Stimulated activated CD4-positive, alpha-beta T cell treated with anti-CD3 and anti-CD28 coated beads, Interleukin-1b, Interleukin-23, amount 100 ng/mL, for 1 hour (primary cell): ENCODE measurements at places on chromosomes 7 and 10.

DNA sequence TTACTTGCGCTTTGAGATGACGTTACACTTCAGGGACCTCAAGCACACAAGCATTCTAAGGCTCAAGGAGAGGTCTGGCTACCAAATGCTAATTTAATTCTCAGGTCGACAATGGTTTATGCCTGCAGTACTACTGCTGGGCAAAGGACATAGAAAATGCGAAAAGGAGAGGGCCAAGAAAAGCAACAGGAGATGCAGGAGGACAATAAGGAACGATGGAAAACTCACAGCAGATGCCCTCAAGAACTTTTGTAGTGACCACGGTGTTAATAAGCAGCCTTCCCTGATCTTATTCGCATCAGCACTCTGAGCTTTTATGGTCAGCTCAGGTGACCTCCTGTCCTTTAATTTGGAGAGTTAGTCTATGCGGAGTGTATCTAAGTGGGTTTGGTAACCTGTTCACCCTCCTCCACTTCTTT is 146.3 kb downstream of the GPR85 start:
- DNase-seq, result no peak

DNA sequence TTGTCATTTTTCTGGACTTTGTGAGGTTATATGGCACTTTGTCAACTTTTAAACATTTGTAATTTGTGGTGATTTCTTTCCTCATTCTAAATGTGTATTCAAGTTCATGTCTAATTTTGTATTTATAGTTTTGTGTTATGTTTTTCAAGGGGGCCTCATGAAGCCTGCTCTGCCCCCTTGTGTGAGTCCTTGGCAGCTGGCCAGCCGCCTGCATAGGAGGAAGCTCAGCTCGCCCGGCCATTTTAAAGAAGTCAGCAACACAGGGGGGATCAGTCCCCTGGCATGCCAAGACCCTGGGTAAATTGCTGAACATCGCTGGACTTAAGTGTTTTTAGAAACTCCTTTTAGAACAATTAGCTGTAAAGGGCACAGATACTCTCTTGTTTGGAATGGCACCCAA is 123.0 kb downstream of the ANLN start:
- DNase-seq, result no peak

DNA sequence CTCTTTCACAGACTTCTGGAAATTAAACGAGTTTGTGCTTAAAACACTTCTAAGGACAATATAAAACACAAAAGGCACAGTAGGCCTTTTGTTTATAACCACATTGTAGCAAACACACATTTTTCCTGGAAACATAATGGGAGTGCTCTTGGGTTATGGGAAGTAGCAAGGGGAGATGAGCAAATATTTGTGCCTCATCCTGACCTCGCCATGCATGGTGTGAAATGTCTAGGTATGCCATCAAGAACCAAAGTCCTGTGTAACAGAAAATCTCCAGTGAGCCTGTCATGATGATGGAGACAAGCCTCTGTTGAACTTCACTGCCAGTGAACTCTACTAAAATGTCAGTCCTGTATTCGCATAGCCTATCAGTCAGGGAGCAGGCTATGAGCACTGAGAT is 1029.6 kb downstream of the LRMDA start:
- no peak for DNase-seq

GRCh38 chr10:100510533-100511308 is 8.9 kb downstream of the SEC31B start:
- DNase-seq, result no peak

GRCh38 chr7:79789584-79790345 is 336.3 kb upstream of the MAGI2 start:
- no peak for DNase-seq

- no peak for DNase-seq
These were observed 621 bp upstream of the FAM13C start for GRCh38 chr10:59362959-59363381.

DNA sequence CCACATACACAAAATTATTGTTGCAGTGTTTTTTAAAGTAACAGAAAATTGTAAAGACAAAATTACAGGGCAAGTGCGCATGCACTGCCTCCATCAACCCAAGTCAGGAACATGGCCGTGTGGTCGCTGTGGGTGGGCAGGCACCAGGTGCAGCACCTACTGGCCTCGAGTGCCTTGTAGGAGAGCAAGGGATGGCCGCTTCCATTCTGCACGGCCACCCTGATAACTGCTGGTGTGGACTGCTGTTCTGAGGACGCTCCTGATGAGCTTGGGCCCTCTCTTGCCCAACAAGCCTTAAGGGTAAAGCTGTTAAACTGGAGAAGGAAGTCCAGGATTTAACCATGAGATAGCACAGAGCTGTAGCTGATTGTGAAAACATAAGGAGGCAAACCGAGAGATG is 124.6 kb upstream of the PPP1R9A start:
- DNase-seq, result no peak

DNA sequence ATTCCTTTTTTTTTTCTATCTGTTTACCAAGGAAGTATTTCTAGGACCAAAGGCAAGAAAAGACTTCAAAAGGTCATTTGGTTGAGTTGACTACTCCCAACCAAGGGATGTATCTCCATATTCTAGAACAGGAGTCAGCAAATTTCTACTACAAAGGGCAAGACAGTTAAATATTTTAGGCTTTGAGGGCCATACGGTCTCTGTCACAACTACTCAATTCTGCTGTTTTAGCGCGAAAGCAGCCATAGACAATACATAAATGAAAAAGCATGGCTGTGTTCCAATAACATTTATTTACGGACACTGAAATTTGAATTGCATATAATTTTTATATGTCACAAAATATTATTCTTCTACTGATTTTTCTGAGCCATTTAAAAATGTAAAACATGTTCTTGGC is 8.5 kb upstream of the ARID5B start:
- no peak for DNase-seq

- DNase-seq, result no peak
These were observed 450.8 kb downstream of the ETV1 start for GRCh38 chr7:13538669-13539068.

GRCh38 chr7:125424721-125425120 is 495.1 kb upstream of the POT1 start:
- no peak for DNase-seq

DNA sequence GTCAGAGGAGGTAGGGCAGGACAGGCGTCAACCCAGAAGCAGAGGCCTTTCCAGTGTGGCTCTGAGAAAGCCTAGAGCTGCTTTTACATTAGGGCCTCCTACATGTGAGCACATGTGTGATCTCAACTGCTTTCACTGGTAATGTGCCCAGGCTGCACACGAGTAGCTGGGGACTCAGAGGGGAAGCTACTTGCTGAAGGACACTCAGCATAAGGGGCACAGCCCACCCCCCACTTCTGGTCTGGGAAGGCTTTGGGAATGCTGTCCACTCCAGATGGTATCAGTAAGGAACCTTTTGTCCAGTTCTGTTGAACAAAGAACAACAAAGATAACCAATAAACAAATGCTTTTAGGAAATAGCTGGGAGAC is 18.9 kb downstream of the PRF1 start:
- DNase-seq, result no peak

DNA sequence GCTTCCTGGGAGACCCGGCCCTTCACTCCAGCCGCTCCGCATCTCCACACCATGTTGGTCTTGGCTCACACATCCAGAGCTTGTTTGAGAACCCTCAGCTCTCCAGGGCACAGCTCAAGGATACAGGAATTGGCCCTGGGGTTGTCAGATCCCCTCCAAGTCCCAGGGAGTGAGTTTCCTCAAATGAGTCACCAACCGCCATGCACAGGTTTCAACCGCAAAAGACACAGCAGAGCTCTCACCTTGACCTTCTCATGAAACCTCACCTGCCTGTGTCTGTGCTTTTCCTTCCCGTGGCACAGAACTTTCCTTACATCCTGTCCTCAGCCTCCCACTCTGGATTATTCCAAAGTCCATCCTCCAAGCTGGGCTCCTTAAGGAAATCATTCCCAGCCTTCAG is 20.6 kb downstream of the AZGP1 start:
- DNase-seq, result no peak

DNA sequence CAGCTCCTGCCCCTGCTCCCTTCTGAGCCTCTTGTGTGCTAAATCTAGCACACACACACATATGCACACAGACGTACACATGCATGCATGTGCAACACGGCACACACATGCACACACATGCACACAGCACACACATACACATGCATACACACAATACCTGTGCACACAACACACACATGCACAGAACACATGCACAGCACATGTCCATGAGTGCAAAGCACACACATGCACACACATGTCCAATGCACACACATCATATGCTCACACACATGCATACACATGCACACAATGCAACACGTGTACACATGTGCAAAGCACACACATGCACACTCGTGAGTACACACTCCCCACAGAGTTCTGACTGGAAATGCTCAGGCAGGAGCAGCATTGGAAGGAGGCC is 115.0 kb downstream of the WDR37 start:
- DNase-seq, result no peak

DNA sequence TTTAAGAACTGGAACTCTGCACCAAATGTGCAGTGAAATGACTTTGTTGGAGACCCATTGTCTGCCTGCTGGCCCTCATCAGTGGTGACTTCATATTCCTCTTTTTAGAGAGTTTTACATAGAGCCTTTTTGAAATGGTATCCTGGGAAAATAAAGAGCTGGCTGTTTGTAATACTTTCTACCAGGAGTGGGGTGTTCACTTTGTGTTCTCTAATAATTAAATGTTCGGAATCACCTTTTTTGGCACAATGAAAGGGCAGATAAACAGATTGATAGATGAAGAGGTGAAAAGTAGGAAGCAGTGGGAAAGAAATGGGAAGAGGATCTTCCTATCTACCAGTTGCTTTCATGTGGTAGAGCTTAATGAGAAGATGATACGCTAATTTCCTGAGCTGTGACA is 55.5 kb downstream of the PRPF18 start:
- no peak for DNase-seq

DNA sequence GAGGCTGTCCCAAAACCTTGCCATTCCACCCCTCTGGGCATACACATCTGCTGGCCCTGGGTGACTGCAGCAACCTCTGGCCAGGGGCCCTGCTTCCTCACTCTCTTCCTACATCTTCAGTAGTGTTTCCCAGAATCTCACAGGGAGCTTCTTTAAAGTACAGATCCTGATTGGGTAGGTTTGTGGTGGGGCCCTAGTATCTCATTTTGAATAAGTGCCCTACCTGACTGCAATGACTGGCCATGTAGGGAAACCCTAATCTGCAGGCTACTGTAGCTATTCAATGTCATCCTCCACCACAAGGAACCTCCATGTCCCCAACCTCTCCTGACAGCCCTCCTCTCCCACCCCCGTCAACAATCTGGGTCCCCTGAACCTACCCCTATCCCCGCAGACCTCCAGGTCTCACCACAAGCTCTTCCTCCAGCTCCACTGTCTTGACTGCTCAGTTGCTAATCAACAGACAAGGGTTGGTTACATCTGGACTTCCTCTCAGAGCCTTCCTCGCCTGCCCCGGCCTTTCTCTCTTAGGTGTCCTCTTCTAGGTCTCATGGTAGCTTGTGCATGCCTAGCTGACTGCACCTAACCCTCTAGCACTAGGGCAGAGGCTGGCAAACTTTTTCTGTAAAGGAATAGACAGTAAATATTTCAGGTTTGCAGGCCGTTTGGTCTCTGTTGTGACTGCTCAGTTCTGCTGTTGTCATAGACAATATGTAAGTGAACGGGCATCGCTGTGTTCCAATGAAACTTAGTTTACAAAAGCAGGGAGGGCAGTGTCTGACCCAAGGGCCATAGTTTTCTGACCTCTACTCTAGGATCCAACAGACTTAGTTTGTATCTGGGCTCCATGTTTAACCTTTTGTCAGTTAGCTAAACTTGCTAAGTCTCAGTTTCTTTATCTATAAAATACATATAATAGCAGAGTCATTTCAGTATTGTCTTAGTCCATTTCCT is 121.1 kb downstream of the AOAH start:
- DNase-seq, result no peak

DNA sequence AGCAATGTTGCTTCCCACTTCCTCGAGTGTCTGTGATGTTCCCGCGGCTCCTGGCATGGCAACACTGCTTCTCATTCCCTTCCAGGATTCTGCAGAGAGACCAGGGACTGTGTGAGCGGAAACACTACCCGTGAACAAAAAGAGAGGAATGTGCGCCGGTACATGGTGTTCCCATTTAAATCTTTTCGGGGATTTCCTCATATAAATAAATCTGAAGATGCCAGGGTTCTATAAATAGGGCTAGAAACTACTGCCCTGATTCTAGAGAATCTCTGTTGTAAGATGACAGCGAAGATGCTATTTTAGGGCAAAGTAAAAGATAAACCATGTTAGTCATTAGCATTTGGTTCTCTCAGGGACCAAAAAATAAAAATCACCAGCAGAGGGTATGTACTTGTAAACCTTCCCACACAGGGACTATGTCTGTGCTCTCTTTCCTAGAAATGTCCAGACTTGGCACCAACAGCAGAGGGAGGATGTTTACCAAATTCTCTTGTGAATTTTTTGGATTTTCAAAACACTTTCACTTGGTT is 92.2 kb upstream of the DDC start:
- no peak for DNase-seq

- DNase-seq, result no peak
These were observed 3.2 kb upstream of the HUS1 start for GRCh38 chr7:47982610-47983009.

- no peak for DNase-seq
These were observed 179.7 kb upstream of the BET1 start for GRCh38 chr7:94183891-94184290.

GRCh38 chr10:72095195-72095594 is 6.8 kb upstream of the SPOCK2 start:
- DNase-seq, result no peak

DNA sequence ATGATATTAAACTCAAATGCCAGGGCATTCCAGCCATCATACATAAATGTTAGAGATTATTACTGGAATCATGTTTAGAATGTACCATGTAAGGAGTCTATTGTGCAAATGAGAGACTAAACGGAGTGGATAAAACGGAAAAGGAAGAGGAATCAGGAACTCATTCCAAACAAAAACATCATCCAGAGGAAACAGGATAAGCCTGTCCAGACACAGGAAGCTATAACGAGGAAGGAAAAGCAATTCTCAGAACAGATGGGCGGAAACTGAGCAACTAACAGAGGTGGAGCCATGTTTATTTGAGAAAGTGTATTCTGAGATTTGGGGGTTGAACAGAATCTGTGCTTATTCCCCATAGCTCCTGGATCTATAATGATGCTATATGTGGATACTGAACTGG is 52.3 kb upstream of the TRIM24 start:
- no peak for DNase-seq

GRCh38 chr10:48667960-48668590 is 16.6 kb upstream of the WDFY4 start:
- no peak for DNase-seq

DNA sequence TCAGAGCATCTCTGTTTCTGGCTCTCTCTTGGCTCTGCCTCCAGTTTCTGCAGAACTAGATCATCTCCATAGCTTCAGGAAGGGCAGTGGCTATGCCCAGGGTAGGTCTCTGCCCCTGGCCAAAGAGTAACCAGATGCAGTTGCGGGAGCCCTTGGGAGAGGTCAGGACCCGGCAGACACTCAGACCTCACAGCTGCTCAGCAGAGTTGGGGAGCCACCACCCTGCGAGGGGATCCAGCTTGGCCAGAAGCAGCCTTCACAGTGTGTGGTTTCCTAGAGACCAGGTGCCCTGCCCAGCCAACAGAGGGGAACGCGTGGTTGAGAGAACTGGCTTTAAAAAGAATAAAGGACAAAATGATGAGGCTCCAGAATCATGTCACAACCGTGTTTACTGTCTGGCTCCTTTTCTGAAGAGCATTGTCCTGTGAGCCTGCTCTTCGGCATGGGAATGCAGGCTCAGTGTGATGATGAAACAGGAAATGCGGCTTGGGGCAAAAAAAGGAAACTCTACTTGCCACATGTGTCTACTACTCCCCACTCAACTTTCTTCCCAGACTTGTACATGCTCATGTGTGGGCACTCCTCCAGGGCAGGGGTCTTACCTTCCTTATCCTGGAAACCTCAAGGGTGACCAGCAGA is 243.1 kb downstream of the INHBA start:
- no peak for DNase-seq

- no peak for DNase-seq
These were observed 188.9 kb upstream of the KMT2E start for GRCh38 chr7:104825099-104825498.
